ENCODE measurements at places on chromosomes 7 and 10. TPM values are rescaled to one million over a fixed set of nuclear protein-coding genes. Genes with fewer than 3 reads are reported as not detected.

HOXA10 gene
- total RNA-seq: not detected

OGDH gene
- 21.6 TPM for total RNA-seq

PAPOLB gene
- total RNA-seq: not detected

GCC1 gene
- total RNA-seq: 2.9 TPM

DDX50 gene
- 21.0 TPM for total RNA-seq

GSTO2 gene
- total RNA-seq: 13.4 TPM

- DNase-seq: peak; percentile 14
Observed at GRCh38 chr7:82699773-82700186, 256.2 kb upstream of the CACNA2D1 start.

DNA sequence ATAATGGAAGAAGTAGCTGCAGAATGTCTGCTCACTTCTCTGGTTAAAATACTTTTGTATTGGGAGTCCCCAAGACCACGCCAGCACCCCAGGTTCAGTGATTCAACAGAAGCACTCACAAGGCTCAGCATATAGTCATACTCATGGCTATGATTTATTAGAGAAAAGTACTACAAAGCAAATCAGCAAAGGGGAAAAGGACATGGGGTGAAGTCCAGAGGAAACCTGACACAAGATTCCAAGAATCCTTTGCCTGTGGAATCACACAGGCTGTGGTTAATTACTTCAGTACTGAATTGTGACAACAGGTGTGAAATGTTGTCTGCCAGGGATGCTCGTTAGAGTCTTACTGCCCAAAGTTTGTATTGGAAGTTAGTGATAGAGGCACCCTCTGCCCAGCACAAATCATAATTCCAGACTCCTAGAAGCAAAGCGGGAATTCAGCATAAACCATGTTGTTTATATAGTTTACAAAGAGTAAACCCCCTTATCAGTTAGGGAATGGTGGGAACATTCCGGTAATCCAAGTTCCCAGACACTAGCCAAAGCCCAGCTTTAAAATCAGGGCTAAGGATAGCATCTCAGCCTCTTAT is 79.4 kb downstream of the HYCC1 start:
- DNase-seq: no peak

DNA sequence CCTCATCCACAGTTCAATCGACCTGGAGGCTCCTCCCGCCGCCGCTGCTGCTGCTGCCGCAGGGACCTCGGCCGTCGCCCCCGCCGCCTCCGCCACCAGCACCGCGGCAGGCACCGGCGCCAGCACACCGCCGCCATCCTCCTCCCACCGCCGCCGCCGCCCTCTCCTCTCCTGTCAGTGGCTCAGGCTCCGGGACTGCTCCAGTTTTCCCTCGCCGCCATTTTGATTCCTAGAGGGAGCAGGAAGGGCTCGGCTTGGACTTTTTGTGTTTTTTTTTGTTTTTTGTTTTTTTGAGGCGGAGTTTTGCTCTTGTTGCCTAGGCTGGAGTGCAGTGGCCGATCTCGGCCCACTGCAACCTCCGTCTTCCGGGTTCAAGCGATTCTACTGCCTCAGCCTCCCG is 3.0 kb upstream of the MCM10 start:
- DNase-seq: no peak

DNA sequence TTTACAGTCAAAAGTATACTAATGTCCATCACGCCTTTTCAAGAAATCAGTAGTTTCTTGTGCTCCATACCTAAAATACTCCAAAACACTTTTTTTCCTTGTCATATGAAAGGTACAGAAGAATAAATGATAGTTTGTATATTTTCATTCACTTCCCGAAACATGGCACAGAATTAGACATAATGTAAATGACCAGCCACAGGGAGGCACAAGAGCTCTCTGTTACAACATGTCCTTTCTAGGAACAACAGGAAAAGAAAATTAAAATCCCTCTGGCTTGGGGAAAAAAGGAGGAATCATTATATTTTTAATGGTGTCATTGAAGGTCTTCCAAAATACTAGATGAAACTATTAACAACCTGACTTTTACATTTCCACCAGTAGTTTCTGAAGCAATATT is 331.2 kb downstream of the ACTR3B start:
- DNase-seq: no peak
